ENCODE measurements at places on chromosomes 6 and 20.

DNA sequence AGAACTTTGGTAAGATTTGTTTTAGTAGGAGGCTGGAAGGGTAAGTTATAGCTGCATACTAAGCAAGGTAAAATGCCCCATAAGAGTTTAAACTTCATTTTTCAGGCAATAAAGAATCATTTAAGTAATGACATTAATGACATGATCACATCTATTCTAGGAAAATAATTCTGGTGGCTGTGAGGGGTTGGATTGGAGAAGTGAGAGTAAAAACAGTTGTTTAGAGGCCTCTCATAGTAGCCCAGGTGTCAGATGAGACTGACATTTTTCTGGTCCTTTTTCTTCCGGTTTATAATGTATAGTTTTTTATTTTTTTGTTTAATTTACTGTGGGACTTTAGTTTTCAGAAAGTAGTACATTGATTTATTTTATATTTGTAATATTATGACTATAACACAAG lies 40.8 kb downstream of the ITCH start:
- no peak for DNase-seq

DNA sequence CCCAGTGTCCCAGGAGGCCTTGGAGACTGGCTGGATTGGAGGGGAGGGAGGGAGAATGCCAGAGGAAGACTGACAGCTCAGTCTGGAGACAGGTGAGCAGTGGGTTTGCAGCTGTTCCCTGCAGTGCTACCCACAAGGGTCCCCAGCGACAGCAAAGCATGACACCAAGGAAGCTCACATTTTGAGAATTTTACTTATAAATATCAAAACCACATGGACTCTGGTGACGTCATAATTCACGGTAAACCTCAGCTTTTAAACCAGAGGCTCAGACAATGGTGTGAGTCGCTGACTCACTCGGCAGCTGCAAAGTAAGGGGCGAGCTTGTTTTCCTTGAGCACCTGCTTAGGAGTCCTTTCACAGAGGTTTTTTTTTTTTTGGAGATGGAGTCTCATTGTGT lies 65.2 kb downstream of the THBS2 start:
- DNase-seq: no peak

- DNase-seq: no peak
These were observed 24.3 kb downstream of the VTA1 start for GRCh38 chr6:142171351-142171750.

DNA sequence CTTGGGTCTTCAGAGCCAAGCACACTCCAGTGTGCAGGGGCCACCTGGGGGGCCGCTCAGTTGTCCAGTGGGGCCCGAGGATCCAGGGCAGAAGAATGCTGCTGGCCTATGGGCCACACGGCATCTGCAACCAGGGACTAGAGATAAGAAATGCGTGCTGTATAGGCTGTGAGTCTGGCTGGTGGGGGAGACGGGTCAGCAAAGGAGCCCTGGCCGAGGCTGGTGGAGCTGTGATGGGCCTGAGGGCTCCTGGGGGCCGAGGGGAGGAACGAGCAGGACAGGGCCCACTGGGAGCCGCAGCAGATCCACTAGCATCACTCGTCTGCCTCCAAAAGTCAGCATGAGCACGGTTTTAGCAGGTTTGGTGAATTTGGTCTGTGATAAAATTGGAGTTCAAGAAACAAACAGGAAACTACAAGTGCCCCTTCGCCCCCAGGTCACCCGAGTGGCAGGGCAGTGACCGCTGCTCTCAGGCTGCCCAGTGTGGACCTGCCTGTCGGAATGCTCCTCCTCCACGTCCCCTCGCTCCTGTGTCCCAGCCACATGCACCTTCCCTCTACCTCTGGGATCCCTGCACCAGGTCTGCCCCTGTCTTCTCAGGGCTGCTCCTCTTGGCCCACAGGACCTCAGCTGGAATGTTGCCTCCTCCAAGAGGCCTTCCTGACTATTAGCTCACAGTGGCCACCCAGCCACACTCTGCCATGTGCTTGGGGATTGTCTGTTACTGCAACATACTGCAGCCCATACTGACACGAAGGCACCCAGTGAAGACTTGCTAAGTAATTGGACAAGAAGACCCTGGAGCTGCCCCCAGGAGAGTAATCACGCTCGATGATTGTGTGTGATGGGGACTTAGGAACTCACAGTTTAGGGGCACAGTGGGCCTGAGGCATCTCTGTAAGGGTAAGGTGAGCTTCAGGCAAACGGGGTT lies 10.9 kb downstream of the ACSS1 start:
- no peak for DNase-seq

DNA sequence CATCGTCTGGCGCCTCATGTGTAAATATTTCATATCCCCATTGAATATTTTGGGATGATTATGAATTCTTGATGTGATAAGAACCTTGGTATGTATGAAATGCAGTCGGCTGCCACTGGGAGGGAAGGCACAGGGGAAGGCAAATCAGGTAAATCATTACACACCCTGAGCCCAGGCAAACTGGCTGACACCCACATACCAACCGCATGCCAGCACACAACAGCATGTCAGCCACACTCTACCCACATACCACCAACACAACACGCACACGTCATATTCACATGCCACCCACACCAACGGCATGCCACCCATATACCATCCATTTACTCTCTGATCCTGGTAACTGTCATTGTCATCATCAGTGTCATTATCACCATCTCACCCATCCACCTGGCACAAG lies 28.3 kb upstream of the MDGA1 start:
- DNase-seq: no peak

GRCh38 chr6:88562353-88563276 lies 396.5 kb upstream of the CNR1 start:
- DNase-seq: no peak

GRCh38 chr6:17393892-17394631 lies 667 bp downstream of the CAP2 start:
- no peak for DNase-seq

GRCh38 chr20:752291-752690 lies 16.0 kb downstream of the SLC52A3 start:
- no peak for DNase-seq

DNA sequence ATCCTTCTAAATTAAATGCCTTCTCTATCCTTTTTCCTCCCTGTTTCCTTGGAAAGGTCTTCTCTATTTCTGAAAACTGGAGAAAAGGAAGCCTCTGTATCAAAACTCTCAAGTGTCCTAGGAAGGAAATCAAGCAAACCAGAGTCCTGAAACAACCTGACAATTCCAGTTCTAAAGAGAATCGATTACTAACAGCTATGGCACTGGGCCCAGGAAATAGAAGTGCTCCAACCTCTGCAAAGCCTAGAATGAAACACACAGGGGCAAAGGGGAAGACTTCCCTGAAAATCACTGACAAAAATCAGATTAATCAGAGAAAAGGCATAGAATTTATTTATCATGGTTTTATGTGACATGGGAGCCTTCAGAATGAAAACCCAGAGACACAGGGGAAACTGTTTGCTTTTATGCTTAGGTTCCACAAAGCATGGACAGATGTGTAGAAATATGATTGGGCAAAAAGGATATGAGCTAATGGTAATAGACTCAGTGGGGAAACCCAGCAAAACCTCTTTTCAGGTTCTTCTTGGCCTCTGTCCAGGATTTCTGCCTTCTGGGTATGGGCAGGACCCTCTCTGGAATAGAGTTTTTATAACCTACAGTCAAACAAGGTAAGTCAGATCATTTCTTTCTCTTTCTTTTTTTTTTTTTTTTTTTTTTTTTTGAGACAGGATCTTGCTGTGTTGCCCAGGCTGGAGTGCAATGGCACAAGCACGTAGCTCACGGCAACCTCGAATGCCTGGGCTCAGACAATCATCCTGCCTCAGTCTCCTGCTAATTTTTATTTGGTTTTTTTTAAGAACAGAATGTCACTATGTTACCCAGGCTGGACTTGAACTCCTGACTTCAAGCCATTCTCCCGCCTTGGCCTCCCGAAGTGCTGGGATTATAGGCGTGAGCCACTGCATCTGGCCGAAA lies 91.7 kb downstream of the CD24 start:
- DNase-seq: no peak

DNA sequence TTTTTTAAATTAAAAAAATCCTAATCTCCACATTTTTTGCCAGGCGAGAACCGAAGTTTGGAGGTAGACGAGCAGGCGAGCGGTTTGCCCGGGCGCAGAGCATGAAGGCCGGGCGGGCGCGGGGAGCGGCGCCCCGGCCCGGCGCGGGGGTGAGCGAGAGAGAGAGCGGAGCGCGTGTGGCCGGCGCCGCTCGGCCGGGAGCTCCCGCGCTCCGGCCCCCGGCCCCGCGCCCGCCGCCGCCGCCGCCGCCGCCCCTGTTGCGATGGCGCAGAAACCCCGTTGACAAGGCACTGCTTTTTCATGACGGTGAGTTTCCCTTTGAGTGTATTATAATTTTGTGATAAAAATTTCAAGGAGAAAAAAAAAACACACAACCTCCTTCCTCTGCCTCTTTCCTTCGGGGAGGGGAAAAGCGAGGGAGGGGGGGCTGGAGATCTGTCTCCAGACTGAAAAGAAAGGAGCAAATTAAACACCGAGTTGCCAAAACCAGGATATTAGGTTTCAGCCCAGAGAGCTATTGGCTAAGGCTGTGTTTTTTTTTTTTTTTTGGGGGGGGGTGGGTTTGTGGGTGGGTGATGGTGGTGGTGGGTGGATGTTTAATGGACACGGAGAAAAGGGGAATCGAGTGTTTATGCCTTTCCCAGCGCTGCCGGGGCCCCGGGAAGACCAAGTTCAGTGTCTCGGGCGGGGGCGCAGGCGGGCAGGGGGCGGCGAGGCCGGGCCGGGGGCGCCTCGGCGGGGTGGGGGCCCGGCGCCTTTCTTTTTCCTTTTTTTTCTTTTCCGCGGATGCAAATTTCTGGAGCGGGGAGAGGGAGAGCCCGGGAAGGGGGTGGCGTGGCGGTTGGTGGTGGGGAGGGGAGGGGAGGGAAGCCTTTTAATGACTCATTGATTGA lies at the start of gene BICRAL:
BICRAL (plus strand) TSS at position 257 of the 893 bp plus-strand sequence. CDS start 39,971 bp downstream, outside the sequence.
- peak; percentile 85 for DNase-seq

DNA sequence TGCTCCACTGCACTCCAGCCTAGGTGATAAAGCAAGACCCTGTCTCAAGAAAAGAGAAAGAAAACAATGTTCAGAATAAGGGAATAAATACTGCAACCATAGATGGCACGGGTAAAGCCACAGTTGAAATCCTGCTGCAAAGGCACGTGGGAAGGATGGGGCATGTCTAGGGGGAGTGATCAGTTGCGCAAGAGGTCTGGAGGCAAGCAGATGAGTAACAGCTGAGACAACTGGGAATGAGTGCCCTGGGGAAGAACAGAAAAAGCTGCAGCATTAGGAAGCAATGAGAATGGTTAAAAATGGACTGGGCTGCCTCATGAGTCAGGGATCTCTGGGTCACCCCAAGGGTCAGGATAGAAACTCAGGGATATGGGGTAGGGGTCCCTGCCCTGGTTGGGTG lies 96.3 kb downstream of the GMPR start:
- DNase-seq: no peak

GRCh38 chr20:8490076-8490830 lies 358.2 kb downstream of the PLCB1 start:
- DNase-seq: no peak

DNA sequence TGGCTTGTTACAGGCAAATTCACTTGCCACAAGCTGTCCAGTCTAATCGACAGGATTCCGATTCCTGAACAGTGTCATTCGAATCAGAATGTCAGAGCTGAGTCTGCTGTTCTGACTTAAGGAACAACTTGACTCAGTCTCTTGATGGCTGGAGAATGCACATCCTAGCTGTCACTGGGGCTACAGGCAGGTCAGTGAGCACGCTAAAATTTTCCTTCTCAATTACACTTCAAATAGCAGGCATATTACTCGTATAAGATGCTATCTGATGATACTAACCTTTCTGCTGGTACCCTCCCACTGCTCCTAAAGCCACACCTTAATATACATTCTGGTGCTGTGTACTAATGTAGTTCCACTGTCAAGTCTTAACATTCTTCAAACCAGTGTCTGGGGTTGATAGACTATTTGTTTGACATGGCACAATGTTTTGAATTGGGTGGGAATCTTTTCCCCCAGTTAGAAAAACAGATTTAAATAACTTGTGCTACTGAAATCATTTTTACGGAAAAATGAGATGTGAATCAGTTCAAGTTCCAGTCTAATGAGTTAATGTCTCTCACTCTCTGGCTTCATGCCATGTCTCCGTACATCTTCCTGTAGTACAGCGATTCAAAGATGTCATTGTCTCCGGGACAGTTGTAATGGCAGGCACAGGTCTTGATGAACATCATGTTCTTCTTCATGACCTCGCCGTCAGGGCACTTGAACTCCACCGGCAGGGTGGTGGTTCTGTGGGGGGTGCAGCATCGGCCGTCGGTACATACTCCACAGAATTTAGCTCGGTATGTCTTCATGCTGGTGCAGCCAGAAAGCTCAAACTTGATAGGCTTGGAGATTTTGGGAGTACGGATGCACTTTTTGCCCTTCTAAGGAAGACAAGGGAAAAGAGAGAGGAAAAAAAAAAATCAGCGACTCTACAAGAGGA lies 2.2 kb downstream of the CCN2 start:
- no peak for DNase-seq

DNA sequence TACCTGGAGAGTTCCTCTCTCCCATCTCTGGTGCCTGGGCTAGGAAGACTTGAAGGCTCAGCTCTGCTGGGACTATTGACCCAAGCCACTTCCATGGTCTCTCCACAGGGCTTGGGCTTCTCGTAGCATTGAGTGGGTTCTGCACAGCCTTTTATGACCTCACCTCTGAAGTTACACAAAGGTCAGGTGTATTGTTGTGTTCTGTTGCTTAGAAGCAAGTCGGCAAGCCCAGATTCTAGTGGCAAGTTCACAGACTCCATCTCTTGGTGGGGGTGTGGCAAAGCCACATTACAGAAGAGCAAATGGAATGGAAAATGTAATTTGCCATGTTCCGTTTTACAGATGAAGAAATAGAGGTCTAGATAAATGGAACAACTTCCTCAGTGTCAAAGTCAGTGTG lies 13.5 kb downstream of the BPI start:
- no peak for DNase-seq

DNA sequence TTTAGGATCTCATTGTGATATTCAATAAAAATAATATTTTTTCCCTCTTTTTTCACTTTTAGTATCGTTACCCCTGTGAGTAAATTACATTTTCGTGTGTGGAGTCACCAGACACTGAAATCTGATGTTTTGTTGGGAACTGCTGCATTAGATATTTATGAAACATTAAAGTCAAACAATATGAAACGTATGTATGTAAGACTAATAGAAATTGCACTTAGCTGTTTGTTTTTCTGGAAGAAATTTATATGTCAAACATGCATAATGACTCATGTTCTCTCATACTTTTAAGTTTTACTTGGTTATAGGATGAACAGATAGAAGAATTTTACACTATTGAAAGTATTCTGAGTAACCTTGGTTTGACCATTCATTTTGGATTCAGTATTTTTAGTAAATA lies 49.4 kb downstream of the ITCH start:
- DNase-seq: no peak

DNA sequence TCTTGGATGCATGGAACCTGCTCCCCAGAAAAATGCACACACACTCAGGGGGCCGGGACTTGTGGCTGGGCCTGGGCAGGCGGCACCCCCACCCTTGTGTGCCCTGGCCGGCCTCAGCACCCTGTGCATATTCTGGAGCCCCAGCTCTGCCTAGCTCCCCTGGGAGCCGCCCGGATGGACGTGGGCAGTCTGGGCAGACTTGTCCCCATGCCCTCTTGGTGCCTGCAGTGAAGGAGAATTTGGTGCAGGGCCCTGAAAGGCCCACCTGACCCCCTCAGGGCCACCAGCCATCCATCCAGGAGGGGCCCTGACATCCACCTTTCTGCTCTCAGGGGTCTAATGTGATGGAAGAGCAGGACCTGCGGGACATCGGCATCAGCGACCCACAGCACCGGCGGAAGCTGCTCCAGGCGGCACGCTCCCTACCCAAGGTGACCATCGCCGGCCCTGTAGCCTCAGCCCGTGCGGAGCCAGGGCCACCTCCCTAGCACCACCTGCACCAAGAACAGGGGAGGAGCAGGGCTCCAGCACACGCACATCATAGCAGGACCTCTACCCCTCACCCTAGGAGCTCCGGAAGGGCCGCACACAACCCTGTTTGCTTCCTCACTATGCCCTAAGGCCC lies 62.8 kb downstream of the TCP11 start:
- no peak for DNase-seq
